D721Med (cell line): ENCODE measurements at places on chromosomes 16 and 17.
A peak's percentile ranks its signal among the peaks of the same experiment; 100 is the strongest.

- DNase-seq, result no peak
These were observed 220.0 kb downstream of the NTN1 start for GRCh38 chr17:9241371-9241712.

DNA sequence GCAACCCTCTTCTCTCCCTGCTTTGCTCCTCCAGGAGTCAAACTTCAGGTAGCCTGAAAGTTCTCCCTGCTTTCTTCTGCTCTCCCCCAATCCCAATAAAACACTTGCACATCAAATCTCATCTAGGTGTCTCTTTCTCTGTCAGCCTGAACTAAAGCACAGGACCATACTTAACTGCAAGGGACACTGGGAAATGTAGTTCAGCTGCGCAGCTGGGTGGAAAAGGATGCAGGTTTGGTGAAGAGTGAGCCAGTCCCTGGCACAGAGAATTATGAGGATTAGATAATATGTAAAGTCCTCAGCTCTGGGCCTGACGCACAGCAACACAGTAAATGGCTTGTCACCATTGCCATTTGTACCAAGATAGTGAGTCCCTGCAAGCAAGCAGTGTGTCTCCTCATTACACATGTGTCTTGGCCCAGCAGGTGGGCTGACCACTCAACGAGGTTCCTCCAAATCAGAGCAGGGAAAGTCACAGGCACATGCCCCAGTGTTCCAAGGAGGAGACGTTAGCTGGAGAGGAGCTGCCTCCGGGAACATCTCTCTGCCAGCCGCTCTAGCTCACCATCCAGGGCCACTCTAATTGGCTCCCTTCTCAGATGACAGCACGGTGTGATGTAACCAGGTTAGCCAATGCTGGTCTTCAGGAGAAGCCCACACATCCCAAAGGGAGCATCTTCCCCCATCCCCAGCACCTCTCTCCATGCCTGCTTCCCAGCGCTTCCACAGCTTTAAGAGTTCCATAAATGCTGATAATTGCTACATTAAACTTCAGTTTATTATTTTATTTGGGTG is 29.7 kb upstream of the IRX3 start:
- DNase-seq, result no peak

DNA sequence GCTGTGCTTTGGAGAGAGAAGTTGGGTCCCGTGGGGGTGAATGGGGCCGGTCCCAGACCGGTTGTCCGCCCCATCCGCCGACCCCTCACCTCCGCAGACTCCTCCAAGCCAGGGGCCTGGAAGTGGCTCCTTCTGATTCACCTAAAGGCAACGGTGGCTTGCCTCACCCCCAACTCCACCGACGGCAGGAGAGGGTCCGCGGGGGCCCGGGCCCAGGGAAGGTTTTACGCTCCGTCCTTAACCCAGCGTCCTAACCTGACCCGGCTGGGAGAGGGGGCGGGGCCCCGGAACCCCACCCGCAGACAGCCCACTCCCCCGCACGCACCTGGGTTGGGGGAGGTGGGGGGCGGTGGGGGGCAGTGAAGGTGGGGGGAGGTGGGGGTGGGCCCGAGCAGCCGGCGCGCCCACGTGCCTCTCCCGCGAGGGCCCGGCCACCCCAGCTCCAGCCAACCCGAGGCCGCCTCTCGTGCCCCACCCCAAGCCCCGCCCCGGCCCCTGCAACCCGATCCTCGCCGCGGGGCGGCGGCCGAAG is 12.7 kb upstream of the CD300A start:
- DNase-seq, result peak; percentile 99

DNA sequence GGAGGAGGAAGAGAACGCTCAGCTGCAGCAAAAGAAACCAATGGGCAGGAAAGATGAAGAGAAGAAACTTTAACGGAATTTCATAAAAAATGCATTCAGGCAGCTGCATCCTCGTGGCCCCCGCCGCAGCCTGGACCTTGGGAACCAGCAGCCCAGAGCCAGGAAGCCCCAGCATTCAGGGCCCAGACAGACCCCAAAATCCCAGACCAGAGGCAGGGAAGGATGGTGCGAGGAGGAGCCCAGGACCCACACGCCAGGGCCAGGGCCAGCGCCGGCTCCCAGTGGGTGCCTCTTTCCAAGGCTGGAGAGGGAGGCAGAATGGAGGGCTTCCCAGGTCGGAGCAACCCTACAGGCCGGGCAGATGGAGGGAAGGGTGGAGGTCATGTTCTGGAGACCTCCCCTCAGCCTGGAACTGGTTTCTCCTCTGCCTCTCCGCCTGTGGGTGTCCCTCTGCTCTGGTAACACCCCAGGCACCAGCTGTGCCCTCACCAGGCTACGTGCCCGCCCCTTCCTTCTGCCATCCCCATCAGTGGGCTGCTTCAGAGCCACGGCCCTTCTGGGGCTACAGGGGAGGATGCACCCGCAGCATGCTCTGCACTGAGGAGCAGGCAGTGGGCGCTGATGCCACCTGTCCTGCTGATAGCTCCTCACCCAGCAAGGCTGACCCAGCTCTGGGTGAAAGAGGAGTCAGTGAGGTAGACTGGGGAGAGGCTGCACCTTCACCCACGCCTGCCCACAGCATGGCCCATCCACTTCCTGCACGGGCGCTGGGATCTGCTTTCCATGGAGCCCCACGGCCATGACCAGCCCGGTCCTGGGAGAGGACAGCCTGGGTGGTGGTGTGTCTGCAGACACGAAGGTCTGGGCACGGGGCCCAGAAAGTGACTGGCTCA is 1.2 kb upstream of the MIF4GD start:
- DNase-seq, result no peak

- DNase-seq, result no peak
These were observed 790 bp downstream of the TRADD start for GRCh38 chr16:67158637-67159600.

GRCh38 chr16:58020628-58021521 is 4.7 kb upstream of the MMP15 start:
- no peak for DNase-seq

DNA sequence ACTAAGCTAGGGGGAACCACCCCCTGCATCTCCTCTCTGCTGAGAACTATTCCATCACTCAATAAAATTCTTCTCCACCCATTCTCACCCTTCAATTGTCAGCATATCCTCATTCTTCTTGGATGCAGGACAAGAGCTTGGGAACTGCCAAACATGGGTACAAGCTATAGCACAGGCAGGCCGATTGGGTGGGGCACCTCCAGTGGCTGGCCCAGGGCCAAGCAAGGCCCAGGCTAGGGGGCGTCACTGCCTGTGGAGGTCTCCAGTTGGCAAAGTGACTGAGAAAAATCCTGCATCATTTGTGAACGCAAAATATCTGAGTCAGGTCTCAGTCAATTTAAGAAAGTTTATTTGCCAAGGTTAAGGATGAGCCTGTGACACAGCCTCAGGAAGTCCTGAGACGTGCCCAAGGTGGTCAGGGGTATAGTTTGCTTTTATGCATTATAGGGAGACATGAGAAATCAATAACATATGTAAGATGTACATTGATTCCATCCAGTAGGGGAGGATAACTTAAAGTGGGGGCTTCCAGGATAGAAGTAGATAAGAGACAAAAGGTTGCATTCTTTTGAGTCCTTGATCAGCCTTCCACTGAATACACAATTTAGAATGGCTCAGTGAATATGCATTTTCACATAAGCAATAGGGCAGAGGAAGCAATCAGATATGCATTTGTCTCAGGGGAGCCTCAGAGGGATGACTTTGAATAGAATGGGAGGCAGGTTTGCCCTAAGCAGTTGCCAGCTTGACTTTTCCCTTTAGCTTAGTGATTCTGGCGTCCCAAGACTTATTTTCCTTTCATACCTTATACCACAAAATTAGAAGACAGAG is 21.5 kb upstream of the DHRS7B start:
- DNase-seq, result no peak

DNA sequence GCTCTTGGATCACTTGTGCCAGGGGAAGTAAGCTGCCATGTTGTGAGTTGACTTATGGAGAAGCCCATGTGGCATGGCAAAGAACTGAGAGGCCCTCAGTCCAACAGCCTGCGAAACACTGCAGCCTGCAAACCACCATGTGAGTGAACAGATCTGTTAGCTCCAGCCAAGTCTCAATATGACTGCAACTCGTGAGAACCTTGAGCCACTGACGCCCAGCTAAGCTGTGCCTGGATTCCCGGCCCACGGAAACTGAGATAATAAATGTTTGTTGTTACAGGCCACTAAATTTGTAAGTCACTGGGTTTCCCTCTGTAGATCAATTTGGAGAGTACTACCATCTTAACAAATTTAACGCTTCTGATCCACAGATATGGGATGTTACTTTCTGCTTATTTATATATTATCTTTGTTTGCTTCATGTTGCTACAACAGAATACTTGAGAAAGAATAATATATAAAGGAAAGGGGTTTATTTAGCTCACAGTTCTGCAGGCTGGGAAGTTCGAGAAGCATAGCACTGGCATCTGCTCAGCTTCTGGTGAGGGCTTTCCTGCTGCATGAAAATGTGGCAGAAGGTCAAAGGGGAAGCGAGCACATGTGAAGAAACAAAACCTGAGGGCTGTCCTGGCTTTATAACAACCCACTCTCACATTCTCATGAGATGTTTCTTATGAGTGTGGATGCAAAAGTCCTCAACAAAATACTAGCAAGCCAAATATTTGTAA is 29.4 kb upstream of the ATP2A3 start:
- DNase-seq, result no peak

- DNase-seq, result no peak
These were observed 8.1 kb upstream of the OR2C1 start for GRCh38 chr16:3347586-3347985.

- no peak for DNase-seq
These were observed 6.9 kb downstream of the GOT2 start for GRCh38 chr16:58727028-58727781.
